ENCODE measurements at places on chromosomes 7 and 10.

- DNase-seq, result no peak
These were observed 54.7 kb downstream of the PON1 start for GRCh38 chr7:95269640-95270039.

DNA sequence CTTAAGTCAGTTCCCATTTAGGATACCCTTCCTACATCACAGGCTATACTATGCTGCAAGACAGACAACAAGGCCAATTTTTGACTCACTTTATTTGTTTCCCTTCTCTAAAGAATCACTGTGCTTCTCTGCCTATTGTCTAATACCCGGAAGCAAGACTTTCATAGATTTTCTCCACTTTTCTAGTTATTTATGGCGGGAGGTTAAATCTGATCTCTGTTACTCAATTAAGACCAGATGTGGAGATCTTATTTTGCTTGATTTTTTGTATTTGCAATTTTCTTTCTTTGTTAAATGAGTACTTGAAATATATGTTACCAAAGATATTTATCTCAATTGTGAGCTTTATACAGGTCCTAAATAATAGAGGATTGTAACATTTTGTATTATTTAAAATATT lies 511.5 kb downstream of the ATRNL1 start:
- no peak for DNase-seq

- no peak for DNase-seq
These were observed 137.2 kb downstream of the GRID1 start for GRCh38 chr10:86229376-86229775.

DNA sequence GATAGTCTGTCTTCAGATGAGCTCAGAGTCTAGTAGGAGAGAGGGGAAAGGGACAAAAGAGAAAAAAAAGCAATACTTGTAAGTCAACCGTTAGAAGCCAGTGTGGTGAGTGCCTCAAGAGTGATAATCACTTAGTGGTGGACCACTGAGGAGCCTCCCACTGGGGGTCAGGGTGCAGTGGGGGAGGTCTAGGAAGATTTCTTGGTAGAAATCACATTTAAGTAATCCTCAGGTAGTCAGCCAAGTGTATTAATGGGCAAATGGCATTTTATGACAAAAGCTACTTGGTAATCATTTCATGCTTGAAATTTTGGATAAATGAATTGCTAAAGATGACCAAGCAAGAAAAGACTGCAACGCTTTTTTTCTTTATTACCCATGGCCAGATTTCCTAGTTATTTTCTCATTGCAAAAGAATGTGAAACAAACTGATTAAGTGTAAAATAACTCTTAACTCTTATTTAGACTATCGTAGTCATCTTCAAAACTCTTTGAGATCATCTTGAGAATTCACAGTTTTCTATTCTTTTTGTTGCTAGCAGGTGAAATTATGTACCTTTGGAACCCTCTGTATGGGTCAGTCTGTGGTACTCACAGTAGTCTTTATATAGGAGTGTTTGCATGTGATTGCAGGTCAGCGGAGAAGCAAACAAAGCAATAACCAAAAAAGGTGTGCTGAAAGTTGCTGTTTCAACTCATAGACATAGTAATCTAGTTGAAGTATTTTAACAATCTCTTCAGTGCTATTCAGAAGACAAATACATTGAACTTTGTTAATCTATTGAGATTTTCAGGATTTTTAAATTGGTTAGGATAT lies 63.9 kb downstream of the PPP1R9A start:
- no peak for DNase-seq

DNA sequence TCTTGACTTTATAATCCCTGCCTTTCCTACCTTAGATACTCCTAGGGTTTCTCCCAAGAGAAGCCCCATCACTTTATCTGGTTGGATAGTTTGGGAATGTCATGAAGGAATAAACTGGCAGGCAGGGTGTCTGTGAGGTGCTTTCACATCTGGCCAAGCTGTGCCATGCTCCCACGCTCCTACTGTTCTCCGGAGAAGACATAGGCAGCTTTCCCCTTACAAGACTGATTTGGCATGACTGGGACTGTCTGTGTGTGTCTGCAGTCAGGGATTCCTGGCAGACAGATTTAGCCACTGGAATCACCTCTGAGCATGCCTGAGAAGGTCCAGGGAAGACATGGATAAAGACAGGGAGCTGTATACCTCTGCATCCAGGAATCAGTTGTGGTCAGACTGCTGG lies 45.3 kb downstream of the HK1 start:
- no peak for DNase-seq

DNA sequence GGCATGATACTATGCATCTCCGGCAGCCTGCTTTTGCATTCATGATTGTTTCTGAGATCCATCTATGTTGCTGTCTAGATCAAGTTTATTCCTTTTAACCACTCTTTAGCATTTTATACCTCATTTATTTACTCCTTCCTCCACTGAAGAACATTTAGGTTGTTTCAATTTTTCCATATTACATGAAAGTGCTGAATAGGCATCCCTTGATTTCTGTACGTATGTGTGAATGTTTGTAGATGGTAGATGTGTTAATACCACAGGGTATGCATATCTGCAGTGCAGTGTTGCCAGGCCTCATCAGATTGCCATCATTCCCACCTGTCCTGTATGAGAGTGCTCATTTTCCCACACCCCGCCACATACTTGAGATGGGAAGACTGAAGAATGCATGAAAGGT lies 13.9 kb downstream of the ARPC1A start:
- no peak for DNase-seq

DNA sequence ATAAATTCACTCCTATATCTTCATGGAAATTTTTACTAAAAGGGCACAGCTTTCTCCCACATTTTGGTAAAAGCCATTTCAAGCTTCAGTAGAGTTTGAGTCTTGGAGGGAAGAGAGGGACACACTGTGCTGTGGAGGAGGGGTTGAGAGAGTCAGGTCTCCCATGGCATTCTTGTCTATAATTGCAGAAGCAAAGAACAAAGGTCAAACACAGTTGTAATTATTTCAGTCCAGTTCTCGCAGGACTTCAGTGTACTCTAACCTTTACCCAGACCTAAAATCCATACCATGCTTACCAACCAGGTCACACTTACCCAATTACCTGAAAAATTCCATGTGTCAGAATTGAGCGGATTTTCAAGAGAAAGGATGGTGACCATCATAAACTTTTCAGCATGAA lies 298.4 kb downstream of the XPNPEP1 start:
- DNase-seq, result no peak

GRCh38 chr7:76347710-76348109 lies 11.1 kb downstream of the YWHAG start:
- no peak for DNase-seq

- no peak for DNase-seq
These were observed 4.8 kb downstream of the INHBA start for GRCh38 chr7:41698114-41698513.

Measured in CD4-positive, alpha-beta T cell treated with Interleukin-6 for 4 hours (primary cell).